H9 (cell line): ENCODE measurements at places on chromosomes 4 and X.

GRCh38 chrX:103756736-103757135, 19.9 kb upstream of the PLP1 start:
- DNase-seq: no peak

GRCh38 chr4:139674875-139675550, 9.4 kb downstream of the MGST2 start:
- no peak for DNase-seq

DNA sequence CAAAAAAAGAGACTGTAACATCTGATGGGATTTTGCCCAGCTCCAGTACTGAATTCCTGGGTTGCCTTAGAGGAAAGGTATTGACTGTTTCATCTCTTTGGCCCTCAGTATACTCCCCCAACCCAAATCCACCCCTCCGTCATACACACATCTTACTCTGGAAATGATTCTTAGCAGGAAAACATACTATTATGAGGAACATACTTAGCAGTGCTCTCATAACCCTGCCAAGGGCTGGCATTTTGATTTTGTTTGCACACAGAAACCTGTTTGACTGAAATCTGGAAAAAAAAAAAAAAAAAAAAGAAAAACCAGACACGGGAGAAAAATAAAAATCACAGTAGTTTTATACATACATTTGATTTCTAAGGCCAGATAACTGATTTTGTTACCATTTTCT, 19.4 kb upstream of the AR start:
- DNase-seq: no peak

DNA sequence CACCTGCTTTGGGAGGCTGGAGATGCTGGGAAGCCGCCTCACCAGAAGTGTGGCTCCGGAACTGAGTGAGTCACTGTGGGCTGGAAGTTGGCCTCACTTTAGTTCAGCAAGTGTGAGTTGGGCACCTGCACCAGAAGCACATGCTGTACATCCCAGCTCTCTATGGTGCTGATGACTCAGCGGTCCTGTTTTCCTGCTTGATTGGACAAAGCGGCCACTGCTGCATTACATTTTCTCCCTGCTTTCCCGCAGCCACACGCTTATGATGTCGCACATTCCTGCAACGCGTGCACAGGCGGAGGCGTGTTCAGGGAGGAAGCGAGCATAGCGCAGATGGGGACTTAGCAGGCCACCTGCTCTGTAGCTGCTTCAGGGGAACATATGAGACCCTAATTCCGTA, 26.7 kb upstream of the CLDN34 start:
- DNase-seq: no peak

- peak; percentile 34 for DNase-seq
Observed at GRCh38 chrX:44227991-44228390, 115.5 kb downstream of the EFHC2 start.

DNA sequence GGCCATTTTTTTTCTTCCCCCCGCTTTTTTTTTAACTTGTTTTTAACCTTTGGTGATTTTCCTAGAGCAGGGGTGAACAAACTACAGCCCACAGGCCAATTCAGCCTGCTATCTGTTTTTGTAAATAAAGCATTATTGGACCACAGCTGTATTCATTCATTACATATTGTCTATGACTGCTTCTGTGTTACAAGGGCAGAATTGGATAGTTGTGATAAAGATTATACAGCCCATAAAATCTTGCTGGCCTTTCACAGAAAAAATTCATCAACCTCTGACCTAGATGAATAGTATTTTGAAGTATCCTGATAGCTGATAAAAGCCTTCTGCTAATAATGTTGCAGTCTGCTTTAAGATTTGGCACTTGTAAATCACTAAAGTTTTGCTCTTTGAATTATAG, 63.4 kb downstream of the SMAD1 start:
- no peak for DNase-seq

DNA sequence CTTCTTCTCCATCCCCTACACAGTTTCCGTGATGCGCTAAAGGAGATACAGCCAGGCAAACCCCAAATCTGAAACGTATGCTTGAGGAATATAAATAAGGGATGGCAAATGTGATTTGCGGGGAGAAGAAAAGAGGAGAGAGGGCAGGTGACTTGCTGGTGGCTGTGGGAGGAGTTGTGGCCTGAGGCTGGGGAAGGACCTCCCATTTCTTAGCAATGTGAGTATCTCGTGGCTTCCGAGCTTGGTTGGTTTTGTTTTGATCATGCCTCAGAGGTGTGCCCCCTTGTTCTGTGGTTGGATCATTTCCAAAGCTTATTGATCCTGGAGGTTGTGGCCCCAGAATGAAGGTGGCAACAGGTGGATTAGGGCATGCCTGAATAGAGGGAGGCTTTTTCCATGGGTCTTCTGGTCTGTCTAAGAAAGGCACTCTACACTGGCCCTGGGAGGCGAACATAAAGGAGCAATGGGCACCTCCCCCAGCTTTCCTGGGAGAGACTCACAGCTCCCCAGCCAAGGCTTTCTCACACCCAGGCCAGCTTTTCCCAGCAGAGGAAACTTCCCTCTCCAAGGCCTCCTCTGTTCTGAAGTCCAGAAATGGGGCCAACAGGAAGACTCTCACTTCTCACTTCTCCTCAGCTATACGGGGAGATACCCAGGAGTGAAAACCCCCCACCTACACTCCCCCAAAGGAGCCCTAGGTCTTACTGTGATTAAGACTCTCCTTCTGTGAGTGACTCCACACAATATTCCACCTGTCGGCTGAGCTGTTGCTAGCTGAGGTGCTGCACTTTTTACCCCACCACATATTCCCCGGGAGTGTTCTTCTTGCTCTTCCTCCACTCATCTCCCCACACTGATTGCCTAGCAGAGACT, 40.0 kb downstream of the C4orf51 start:
- DNase-seq: no peak

DNA sequence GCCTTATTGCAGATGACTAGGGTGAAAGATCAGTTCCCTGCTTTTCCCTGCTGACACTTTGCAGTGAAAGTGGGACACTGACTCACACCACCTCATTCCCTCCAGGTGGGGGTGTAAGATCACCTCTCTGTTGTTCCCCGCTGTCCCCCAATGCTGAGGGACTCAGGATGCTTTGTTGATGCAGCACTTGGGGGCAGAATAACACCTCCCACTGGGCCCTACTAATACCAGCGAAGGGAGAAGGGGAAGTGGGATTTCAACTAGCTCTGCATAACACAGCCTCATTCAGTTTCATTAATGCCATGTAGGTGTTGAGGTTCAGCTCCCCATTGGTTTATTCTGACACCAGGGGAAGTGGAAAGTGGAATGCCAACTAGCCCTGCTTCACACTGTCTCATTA, 43.6 kb upstream of the IL1RAPL2 start:
- peak; percentile 32 for DNase-seq

DNA sequence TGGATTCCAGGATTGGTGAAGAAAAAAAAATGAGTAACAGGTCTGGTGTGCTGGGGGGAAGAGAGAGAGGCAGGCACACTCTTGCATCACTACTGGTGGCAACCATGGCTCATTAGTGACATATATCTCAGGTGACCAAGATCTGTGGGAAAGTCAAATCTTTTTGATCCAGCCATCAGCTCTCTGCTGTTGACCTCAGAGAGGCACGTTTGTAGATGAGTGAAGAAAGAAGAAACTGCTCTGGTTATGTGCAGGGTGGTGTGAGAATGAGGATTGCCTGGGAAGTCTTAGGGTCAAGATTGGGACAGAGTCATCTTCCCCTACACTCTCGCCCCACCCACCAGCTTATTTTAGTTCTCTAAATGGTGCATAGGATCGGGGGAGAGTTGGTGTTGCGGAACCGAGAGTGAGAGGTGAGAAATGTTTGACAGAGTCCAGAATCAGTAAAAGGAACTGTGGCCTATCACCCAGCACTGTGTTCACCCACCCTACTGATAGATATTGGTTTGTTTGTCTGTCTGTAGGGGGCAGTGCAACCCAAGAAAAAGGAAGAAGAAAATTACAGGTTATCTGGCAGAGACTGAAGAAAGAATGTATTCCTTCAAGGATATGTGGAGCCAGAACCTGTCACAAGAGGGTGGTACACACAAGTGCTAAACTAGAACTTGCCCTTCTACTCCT, 21.9 kb downstream of the ARMCX6 start:
- DNase-seq: peak; percentile 27

- no peak for DNase-seq
Observed at GRCh38 chr4:102388611-102389010, 43.3 kb upstream of the SLC39A8 start.
